ENCODE measurements at places on chromosomes 1 and 21.

- no peak for DNase-seq
These were observed 30.5 kb downstream of the HEYL start for GRCh38 chr1:39608921-39609320.

DNA sequence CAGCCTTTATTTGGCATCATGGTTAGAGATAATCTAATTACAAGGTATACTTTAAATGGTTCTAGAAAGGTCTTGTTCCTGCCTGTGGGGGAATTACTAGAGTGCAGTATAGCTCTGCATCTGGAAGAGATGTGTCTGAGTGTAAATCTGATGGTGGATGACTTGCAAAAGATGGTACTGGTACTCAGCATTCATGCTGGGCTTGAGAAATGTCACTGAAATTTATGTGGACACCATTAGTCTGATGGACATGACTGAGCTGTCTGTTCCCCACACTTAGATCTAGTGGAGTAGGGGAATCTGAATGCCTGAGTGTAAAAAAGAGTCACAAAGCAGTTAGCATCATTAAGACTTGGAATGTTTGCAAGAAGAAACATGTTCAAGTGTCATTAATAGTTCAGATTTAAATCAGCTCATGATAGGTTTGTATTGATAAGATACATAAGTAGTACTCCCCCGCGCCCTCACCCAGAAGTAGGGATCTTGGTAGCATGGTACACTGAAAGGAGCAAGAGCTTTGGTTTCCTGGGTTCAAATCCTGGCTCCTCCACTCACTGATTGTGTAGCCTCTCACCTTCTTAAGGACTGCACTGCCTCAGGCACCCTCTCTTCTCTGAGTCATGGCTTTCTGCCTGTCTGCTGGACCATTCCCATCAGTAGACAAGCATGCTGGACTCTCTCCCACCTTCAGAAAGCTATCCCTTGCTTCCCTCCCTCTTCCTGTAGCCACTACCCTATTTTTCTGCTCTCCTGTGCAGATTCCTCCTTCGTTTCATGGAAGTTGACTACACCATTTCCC lies 292.9 kb downstream of the NFIA start:
- no peak for DNase-seq

GRCh38 chr1:75067975-75068374 lies 66.2 kb upstream of the LHX8 start:
- no peak for DNase-seq

GRCh38 chr1:244066954-244067716 lies 16.1 kb downstream of the ZBTB18 start:
- no peak for DNase-seq

DNA sequence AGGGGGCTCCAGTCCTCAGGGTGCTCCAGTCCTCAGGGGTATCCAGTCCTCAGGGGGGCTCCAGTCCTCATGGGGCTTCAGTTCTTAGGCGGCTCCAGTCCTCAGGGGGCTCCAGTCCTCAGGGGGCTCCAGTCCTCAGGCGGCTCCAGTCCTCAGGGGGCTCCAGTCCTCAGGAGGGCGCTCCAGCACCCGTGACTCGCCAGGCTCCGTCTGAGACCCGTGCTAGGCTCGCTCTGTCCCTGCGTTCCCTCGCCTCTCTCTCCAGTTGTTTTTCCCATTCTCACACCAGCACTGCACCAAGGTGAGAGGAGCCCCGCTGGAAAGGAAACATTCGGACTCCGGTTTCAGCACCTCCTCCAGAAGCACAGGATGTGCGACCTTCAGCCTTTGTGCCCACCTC lies 9.4 kb upstream of the OR2M2 start:
- no peak for DNase-seq

DNA sequence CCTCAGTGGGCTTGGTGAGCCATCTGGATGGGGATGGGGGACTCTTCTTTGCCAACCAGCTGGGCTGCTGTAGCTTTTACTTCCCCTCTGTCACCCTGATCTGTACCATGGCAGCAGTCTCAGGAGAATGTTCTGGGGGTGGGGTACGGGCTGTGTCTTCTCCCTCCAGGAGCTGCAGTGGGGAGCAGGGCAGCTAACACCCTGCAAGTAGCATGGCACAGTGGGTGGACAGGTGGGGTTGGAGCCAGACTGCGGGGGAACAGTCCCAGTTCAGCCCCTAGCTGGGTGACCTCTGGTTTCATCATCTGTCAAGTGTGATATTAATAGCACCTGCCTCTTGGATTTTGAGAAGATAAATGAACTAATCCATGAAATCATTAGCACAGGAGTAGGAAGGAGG lies 3.1 kb downstream of the NFASC start:
- DNase-seq: no peak

DNA sequence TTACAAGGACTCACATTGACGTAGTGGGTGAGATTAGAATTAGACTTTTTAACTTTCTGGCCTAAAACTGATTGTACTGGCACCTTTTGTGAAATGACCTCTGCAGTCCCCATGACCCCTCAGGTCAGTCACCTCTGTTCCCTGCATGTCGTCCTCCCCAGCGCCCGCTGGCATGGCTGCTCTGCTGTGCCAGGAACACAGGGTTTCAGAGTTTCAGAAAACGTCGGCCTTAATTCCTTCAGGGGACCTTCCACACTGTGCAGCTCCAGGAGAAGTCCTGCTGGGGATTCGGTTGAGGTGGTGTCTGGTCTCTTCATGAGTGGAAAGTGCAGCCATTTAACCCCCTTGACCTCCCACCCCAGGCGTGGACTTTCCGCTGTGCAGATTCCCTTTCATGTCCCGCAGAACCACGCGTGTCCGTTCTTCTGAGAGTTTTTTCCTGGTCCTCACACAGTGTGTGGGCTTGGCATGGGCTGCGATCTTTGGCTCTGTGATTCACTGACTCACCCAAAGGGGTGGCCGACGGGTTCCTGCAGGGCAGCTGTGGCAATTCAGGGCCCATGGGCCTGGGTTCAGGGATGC lies 158.4 kb upstream of the COL6A1 start:
- DNase-seq: no peak

GRCh38 chr1:21622466-21623315 lies 46.5 kb downstream of the RAP1GAP start:
- DNase-seq: no peak

GRCh38 chr1:119086830-119087229 lies 53.6 kb downstream of the WARS2 start:
- DNase-seq: no peak

GRCh38 chr1:208903251-208903905 lies 659.2 kb upstream of the PLXNA2 start:
- DNase-seq: no peak

GRCh38 chr1:206953126-206953525 lies 6.9 kb upstream of the PIGR start:
- no peak for DNase-seq

- no peak for DNase-seq
These were observed 79.4 kb downstream of the CAPZB start for GRCh38 chr1:19405761-19406487.

DNA sequence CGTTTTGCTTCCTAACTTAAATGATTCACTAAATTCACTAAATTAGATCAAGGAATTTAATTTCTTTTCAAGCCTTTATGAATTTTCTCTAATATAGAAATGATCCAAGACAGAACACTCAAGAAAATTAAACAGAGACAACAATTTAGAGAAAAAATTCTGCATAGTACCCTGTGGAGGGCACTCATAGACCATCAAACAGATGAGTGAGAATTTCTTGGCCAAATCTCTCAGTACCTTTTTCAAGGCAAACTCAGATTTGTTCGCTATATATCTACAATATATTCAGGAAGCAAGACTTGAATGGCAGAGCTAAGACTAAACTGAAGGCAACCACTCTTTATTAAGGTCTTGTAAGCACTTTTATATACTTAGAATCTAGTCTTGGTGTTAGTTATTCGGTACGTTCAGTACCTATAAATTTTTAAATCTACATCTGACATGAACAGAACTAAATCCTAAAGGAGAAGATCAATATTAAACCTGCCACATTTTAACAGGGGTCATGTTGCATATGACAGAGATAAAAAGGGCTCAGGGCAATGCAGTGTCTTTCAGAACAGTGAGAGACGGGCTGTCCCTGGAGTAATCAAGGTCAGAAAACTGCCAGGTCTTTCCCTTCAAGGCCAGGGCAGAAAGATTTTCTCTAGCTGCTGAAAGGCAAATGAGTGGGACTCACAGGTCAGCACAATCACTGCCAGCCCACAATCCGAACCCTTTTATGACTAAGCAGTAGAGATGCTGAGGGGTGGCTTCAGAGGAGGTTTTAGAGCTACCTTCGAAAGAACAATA lies 118.8 kb upstream of the TMPRSS15 start:
- DNase-seq: peak; percentile 24

DNA sequence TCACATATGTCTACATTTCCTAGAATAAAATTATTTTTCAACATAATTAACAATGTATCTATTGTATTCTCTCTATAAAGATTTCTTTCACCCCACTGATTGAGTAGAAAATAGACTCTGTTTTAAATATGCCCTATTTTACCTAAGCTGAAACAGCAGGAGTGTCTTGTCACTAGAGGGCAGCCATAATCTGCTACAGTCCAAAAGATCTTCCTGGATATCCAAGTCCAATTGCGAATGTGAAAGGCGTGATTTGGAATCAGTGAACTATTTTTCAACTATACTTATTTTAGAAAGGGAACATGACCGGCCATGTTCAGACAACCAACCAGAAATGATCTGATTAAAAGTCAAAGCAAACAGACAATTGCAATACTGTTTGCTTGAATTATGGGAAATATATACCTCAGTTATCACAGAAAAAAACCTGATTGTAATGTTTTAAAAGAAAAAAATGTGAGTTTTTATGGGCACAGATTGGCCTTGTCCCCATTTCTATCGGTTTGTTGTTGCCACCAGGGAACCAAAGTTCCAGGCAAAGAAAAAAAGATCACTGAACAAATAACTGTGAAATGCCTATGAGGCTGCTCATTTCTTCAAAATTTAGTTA lies 1211.0 kb upstream of the ADGRL4 start:
- peak; percentile 83 for DNase-seq

DNA sequence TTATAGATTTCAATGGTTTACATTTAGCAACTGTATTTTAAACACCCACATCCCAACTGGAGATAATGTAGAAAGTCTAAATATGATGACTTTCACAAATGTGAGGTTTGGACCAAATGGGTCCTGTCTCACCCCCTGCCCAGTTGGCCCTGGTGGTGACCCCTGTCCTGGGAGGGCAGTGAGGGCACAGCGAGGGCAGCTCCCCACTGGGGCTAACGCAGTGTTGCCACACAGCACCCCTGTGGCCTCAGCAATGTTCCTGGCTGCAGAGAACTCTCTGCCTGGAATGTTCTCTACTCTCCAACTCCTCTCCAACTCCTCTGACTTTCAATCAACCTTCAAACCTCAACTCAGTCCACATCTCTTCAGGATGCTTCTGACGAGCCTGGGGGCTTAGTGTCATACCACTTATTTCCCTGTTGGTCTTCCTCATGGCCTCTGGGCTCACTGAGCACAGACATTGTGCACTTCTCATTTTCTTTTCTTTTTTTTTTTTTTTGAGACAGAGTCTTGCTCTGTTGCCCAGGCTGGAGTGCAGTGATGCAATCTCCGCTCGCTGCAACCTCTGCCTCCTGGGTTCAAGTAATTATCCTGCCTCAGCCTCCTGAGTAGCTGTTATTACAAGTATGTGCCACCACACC lies 25.8 kb downstream of the KCNA10 start:
- no peak for DNase-seq

- no peak for DNase-seq
These were observed 10.3 kb downstream of the NPR1 start for GRCh38 chr1:153688736-153689328.

- peak; percentile 32 for DNase-seq
These were observed 329.7 kb upstream of the SNX7 start for GRCh38 chr1:98331718-98332311.

GRCh38 chr21:36981049-36981391 lies 14.6 kb upstream of the HLCS start:
- DNase-seq: no peak

GRCh38 chr1:64574301-64574700 lies 104.4 kb downstream of the CACHD1 start:
- DNase-seq: peak; percentile 19

DNA sequence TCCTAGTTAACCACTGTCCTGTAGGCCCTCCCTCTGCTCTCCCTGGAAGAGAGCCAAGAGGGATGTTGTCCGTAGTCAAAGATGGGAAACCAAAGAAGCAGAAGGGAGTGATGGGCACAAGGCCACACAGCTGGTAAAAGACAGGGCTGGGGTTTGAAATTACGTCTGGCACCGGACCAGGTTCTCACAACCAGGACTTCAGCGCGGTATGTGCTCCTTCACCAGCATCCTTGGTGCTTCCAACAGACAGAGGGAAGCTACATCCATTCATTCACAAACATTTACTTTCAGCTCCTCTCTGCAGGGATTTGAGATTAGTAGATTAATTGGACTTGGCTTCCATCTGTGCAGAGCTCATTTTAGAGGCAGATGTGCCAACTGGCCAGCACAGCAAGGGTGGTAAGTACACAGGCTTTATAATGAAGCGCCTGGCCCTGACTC lies 191.2 kb downstream of the TRABD2B start:
- DNase-seq: no peak

GRCh38 chr1:93710499-93711453 lies 29.1 kb upstream of the BCAR3 start:
- no peak for DNase-seq

- no peak for DNase-seq
These were observed 898.6 kb downstream of the AMY1C start for GRCh38 chr1:104648269-104648691.

DNA sequence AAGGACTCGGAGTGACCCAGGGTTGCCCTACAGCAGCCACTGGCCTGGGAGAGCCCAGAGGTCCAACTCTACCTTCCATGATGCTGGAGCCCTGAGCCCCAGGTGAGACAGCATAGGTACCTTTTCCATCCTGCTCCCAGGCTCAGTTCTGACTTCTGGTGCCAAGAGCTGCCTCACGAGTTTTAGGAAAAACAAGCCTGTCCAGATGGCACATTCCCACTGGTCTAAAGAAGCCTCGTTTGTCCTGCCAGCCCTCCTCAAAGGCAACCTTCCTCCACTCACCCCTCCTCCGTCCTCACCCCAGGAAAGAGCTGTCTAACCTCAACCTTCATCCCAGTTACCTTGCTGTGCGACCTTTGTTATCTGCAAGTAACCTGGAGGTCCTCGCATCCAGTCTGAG lies 53.5 kb upstream of the PRELP start:
- DNase-seq: no peak

- DNase-seq: no peak
These were observed 6.6 kb downstream of the CFAP141 start for GRCh38 chr1:154199563-154199879.

DNA sequence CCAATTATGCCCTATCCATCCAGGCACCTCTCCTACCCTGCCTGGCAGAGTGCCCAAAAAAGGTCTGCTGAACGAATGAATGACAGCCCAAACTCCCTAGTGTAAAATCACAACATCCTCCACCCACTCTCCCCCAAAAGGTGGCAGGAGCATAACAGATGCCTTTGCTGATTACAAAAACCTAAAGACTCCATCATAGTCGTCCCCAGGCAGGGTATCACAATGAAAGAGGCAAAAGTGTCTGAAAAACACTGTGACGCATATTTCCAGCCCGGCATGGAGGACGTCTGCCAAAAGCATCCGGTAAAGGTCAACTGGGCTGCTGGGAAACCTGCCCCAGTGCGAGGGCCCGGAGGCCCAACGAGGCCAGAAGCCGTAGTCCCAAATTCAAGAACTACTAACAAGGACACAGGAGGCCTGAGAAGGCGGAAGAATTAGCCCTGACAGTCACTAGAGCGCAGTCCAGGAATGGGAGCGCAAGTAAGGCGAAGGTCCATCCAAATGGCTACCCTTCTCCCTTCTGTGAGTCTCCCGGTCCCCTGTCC lies 576 bp downstream of the SMIM12 start:
- peak; percentile 29 for DNase-seq

- no peak for DNase-seq
These were observed 20.5 kb upstream of the SMYD3 start for GRCh38 chr1:246527402-246528088.

All from LHCN-M2 (cell line).